ENCODE measurements at places on chromosomes 7 and 10.
A peak's percentile ranks its signal among the peaks of the same experiment; 100 is the strongest.

DNA sequence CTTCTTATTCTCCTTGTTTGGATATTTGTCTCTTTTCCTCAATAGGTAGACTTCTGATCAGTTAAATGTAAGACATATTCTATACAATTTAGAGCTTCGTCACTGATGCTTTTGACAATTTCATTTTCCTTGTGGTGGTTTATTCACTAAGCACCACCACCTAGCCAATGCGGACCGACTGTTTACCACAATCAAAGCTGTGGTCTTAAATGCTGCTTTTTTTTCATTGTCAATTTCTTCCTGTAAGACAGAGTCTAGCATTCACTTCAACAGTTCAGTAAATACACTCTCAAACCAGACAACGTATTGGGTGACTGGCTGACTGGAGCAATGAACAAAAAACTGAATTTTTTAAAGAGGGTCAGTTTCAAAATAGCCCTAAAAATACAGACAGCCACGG lies 239.0 kb downstream of the DNAJB6 start:
- no peak for DNase-seq

DNA sequence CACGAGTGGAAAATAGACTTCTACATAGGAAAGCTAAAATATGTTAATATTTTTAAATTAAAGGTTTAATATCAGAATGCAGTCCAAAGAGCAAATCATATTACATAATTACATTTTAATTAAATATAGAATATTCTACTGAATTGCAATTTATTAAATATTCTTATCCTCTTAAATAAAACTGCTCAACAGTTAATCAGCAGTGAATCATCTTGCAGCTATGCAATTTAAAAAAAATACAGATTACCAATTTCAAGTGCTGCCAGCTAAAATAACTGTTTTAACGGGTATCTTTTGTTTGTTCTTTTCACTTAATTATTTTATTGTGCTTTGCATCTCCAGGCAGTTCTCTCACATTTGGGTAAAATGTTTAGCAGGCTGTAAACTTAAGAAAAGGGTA lies 82.2 kb downstream of the ZNRF2 start:
- DNase-seq = no peak

GRCh38 chr10:12750526-12751201 lies 250.8 kb downstream of the CCDC3 start:
- DNase-seq = no peak

DNA sequence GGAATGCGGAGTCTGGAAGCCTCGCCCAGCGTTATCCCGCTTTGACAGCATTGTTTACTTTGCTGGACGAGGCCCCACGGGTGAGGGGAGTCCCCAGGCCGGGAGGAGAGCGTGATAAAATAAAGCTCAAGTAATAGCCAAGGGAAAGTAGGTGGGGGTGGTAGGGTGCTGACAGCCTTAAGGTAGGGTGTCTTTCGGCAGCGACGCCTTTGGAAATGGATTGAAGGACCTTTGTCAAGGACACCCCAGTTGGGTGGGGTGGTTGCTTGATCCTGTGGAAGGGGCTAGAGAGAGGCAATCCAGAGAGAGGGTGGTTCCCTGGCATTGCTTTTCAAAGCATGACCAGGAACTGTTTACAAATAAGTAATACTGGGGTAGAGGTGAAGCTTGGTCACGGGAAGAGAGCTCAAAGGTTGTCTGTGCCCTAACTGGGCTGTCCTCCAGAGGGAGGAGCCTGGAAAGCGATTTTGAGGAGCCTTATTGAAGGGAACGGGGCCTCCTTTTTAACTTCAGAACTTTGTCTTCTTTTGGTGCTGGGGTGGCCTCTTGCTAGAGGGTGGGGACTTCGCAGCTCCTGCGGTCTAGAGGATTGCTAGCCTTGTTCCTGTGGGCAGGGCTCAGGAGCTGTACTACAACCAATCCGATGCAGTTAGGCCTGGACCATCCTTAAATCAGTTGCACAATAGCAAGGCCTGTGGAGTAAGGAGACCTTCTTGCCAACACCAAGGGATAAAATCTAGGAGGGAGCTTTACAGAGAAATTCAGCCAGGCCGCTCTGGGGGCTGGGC lies 1.3 kb downstream of the EIF4EBP2 start:
- peak; percentile 74 for DNase-seq

- no peak for DNase-seq
These were observed 325.1 kb downstream of the PTPRN2 start for GRCh38 chr7:158262284-158263109.

DNA sequence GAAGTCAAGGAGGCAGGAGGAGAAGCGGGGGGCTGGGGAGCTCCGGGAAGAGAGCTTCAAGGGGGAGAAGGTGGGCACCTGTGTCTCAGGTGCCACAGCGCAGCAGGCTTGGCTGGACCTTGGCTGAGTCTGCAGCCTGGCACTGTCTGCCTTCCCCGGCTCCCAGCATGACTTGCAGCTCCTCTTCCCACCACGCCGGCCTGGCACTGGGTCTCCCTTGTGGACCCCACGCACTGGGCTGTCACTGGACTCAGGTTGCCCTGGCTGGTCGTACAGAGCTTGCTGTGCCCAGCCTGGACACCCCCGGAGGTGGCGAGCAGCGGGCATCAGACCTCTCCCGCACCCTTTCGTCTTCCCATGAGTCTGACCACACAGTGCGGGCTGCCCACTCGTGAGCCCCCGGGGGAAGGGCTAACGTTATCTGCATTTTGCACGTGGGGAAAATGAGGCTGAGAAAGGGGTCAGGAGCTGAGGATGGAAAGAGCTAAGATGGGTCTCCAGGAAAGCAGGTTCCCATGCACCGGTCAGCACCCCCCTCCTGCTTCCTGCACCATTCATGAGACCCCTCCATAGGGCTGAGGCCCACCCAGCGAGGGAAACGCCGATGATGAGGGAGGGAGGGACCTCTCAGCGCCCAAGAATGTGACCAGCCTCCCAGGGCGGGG lies 40.3 kb upstream of the PSMG3 start:
- DNase-seq = no peak

DNA sequence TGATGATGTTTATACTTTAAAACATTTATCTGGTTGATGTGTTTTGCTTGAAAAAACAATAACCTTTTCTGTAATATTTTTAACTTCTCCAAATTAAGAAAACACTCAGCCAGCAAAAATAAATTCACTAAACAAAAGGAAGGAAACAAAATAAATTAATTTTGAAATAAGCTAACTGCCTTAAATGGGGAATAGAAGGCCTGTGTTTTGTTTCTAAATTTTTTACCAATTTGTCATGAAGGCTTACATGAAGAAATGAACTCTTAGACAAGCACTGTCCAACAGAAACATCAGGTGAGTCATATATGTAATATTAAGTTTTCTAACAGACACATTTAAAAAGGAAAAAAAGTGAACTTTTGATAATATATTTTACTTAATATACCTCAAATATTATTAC lies 68.5 kb downstream of the LRRN3 start:
- DNase-seq = no peak

- no peak for DNase-seq
These were observed 62.5 kb upstream of the RAPGEF5 start for GRCh38 chr7:22419488-22419887.

- peak; percentile 59 for DNase-seq
These were observed 266.0 kb downstream of the USP6NL start for GRCh38 chr10:11345224-11346054.

DNA sequence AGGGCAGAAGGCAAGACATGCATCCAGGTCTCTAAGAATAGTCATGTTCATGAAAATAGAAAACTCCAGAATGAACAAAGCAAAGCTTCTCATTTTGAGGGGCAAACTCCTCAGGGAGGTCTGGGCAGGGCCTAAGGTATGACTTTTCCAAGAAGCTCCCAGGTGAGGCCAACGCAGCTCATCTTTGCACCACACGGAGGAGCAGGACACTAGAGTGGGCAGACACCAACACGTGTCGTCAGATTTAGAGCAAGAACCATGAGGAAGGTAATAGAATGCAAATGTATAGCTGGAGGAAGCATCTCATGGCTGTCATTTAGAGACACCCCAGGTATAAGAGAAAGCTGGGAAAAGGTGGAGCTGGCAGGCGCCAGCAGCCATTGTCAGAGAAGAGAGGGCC lies 95.7 kb downstream of the WDFY4 start:
- no peak for DNase-seq

DNA sequence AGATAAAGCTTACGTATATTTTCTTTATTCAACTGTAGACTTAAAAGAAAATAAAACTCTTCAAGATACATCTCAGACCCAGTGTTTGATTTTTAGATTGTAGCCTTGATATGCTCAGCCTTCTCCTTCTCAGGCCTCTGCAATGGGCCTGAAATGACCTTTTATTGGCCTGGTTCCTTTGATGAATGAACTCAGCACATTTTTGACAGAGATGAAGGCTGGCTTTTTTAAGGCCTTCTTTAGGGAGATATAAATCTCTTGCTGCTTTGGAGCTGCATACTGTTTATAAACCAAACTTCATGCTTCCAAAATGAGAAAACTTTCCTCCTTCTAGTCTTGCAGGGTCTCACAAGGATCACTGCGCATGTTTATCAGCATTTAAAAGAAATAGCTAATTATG lies 1049.8 kb downstream of the LRMDA start:
- DNase-seq = no peak

DNA sequence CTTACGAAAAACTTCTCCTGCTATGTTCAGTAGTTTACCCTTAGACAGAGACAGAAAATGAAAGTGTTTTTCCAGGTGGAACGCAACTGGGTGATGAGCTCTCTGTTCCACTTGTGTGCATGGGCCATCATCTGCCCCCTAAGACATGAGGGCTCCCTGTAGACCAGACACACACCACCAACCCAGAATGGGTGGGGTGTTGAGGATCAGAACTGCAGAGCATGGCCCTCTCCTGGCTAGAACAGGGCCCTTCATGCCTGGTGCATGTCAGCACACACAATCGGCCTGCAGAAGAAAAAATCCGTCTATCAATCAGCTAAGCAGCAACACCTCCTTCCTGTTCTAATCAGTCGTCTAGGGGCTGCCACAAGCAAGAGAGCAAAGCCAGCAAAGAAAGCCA lies 186.2 kb upstream of the INHBA start:
- no peak for DNase-seq

DNA sequence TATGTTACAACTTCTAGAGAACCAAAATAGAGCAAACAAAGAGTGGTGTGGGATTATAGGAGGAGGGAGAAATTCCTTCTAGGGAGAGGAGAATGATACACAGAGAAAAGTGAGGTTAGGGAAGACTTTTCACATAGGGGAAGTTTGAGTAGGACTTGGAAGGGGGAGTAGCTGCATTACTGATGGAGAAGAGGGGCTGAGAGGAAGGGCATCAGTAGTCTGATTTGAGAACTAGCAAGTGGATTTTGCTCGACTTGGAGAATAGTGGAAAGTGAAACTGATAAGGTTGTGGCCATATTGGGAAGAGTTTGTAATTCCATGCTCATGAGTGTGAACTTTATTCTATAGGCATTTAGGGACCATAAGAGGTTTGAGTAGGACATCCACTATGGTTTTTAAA lies 6.1 kb downstream of the NRF1 start:
- DNase-seq = no peak

DNA sequence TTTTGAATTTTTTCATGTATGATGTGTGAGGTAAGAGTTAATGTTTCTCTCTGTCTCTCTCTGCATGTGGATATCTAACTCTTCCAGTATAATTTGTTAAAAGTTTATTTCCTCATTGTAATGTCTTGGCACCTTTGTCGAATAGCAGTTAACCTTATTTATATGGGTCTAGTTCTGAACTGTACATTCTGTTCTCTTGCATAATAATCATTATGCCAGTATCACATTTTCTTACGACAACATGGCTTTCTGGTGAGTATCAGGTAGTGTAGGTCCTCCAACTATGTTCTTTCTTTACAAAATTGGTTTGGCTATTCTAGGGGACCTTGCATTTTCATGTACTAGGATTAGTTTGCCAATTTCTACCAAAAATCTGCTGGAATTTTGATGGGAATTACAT lies 337.0 kb upstream of the FZD8 start:
- DNase-seq = no peak

DNA sequence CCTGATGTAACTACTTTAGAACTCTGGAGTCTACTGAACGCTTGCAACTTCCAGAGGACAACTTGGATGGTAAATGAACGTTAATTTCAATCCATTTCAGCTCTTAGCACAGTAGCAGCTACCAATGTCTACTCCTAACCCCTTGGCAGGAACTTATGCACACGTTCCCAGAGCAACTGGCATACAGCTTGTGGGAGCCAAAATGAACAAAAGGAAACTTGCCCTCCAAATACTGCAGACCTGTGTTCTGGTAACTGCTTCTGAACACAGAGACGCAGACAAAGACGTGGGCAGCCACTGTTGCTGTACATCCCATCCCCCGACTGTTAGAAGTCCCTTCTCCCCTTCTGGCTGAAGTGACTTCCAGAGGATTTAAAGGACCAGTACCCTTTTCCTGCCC lies 61.3 kb downstream of the XPNPEP1 start:
- no peak for DNase-seq

DNA sequence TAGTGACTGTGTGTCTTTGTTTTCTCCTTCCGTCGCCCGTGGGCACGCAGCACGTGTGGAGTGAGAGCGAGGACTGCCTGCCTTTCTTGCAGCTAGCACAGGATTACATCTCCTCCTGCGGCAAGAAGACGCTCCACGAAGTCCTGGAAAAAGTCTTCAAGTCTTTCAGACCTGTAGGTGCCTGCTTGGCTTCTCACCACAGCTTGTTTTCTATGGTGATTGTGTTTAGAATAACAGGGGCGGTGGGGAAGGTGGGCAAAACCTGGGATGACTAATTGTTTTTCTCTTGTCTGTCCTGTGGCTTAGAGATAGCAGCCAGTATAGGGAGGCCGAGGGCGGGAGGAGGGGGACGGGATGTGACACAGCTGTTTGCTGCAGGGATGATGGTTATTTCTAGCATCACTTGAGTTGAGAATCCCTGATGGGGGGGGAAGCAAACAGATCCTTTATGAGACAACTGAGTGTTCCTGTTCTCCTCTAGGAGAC lies 11.4 kb downstream of the MTURN start:
- DNase-seq = no peak

- DNase-seq = no peak
These were observed 510.4 kb downstream of the SUGCT start for GRCh38 chr7:40645197-40645596.

GRCh38 chr10:80684259-80684658 lies 146.6 kb downstream of the SH2D4B start:
- DNase-seq = no peak

GRCh38 chr7:76292213-76292573 lies 10.3 kb upstream of the HSPB1 start:
- DNase-seq = no peak

DNA sequence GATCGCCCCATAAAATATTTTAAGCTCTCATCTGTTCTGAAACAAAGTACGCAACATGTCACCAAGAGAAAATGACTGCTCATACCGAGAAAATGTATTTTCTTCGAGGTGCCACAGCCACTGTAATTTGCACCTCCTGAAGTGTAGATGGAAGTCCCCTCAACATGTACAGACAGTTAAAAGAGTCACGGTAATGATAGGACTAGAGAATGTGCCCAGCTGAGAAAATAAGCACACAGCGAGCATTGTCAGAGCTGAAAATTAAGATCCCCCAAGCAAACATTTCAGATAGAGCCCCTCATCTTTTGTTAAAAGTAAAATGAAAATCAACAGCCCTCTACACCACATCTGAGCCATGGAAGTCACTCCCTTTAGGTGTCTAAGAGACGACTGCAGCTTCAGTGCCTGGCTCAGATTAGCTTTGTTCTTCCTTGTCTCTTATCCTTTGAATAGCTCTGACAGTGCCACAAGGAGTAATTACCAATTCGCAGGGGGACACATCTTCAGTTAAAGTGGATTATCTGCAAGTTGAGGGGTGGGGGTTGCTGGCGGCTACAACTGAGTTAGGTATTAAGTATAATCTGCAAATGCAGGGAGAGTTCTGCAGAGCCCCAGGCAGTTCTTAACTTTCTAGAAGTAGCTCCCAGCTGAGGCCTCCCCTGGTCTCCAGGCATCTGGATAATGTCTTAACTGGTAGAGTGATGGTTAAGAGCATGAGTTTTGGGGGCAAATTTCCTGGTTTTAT lies 222.7 kb upstream of the C7orf33 start:
- DNase-seq = no peak

Measured in mucosa of descending colon (tissue), 3 donors.